Activated CD4-positive, alpha-beta T cell treated with anti-CD3 and anti-CD28 coated beads for 1 hour (primary cell): ENCODE measurements at places on chromosomes 6 and 20.

GRCh38 chr6:85135376-85136094 is 314.3 kb upstream of the NT5E start:
- no peak for DNase-seq

GRCh38 chr6:37092923-37093727 is 76.8 kb upstream of the PIM1 start:
- no peak for DNase-seq

DNA sequence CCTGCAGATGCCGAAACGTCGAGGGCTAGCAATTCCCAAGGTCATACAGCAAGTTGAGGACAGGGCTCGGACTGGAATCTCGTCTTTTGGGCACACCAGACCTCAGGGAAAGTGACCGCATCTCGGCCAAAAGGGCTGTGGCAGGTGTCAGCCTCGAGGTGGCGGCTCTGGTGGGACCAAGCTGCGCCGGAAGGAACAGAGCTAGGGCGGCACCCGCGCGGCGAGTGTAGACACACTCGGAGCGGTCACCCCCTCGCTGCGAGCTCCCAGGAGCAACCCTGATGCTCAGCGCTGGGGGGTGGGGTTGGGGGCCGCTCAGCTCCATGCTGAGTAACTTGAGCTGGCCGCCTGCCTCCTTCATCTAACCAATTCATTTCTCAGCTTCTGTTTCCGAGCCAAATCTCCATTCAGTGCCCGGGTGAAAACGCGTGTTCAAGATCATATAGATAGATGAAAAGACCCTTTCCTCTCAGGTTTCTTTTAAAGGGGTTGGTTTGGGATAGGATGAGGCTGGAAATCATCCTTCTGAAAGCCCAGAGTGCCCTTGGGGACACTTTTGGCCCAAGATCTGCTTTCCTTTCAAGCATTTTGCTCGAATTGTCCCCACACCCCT is 2.2 kb upstream of the TUBB2B start:
- DNase-seq, result no peak

GRCh38 chr20:2740702-2741101 is 48.1 kb downstream of the EBF4 start:
- DNase-seq, result no peak

GRCh38 chr20:48800177-48800576 is 27.6 kb downstream of the PREX1 start:
- DNase-seq, result no peak

GRCh38 chr6:137210903-137211302 is 8.3 kb downstream of the IFNGR1 start:
- DNase-seq, result no peak

- no peak for DNase-seq
Measured at GRCh38 chr6:168686029-168686738, 245.2 kb downstream of the SMOC2 start.

- no peak for DNase-seq
Measured at GRCh38 chr20:51062065-51062464, 39.2 kb upstream of the KCNG1 start.

DNA sequence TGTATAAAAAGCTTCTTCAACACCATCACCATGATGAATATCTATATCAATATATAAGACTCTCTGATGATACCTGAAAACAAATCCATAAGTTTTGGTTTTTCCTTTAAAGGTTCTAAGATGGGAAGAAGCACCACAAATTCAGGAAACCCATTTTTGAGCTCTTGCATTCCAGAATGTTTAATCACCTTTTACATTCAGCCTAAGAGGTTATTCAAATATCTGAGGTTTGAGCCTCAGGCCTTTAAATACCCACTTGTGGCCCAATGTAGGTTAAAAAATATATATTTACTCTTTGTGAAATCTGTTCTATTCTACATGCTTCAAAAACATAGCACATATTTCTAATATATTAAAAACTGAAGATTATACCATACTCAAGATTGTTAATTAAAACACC is 17.6 kb downstream of the HDAC2 start:
- no peak for DNase-seq

DNA sequence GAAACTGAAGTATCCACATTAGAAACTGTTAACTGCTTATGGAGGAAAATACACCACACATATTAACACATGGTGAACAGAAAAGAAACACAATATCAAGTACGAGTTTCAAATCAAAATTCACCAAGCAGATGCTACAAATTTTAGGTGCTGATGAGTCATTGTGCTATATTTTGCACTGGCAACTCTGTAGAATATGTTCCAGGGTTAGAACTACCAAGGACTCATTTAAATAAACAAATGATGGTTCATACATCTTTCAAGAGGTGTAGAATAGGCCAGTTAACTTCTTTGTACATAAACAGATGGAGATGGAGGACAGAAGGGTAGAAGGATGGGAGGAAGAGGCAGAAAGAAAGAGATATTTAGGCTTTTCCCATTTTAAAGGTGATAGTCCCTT is 184.9 kb downstream of the ARHGAP18 start:
- DNase-seq, result no peak

DNA sequence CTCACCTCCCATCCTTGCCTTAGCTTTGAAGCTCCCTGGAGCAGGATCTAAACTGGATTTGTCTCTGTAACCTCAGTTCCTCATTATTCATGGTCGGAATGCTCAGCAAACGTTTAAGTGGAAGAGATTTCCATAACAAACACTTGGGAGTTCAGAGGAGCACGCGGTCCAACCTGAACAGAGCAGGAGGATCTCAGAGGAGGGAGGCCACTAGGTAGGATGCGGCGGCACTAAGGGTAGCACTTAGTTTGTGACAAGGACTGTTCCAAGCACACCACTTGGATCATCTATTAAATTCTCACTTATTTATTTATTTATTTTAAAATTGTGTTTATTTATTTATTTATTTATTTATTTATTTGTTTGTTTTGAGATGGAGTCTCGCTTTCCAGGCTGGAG is 13.3 kb upstream of the CCN5 start:
- no peak for DNase-seq

- no peak for DNase-seq
Measured at GRCh38 chr20:36173451-36173933, 19.0 kb downstream of the EPB41L1 start.

- no peak for DNase-seq
Measured at GRCh38 chr6:119527231-119527578, 177.6 kb upstream of the MAN1A1 start.

DNA sequence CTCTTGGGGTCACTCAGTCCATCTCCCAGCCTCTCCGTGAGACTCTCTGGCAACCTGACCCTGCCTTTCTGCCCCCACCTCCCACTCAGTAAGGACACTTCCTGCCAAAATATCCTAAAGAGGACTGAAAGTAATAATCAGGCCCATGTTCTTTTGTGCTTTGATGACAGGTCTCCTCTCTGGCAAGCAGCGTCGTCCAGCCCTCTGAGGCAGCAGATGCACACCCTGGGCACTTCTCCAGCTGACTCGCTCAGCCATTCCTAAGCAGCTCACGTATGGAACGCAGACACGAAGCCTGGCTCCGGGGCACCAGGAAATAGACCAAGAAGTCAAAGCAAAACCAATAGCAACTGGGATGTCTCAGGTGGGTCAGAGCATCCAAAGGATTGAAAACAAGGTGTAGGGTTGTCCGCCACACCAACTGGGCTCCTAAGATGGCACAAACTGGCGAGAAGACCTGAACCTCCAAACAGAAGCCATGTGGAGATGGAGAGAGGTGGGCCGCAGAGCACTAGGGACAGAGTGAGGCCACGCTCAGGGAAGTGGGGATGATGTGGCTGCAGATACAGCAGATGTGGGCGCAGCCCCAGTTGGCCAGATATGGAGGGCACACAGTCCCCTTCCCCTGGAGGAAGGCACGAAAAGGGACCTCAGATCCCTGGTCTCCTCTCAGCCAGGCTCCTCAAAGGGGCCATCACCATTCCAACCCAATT is 99.3 kb downstream of the PRND start:
- no peak for DNase-seq

GRCh38 chr20:53950578-53950977 is 119.8 kb downstream of the BCAS1 start:
- no peak for DNase-seq

- DNase-seq, result no peak
Measured at GRCh38 chr6:104585646-104586045, 274.1 kb downstream of the HACE1 start.

- no peak for DNase-seq
Measured at GRCh38 chr6:87756858-87757257, 54.8 kb upstream of the AKIRIN2 start.
